ENCODE measurements at places on chromosomes 3 and 15. TPM values are rescaled to one million over a fixed set of nuclear protein-coding genes. Genes with fewer than 3 reads are reported as not detected.

Gene GOLGA6L4
- 0.08 TPM for total RNA-seq

Gene OSTN
- total RNA-seq, result not detected

Gene ARHGEF26
- 2.0 TPM for total RNA-seq

Gene C2CD4A
- not detected for total RNA-seq

Gene SLC24A5
- total RNA-seq, result not detected

Gene RASGRF1
- total RNA-seq, result not detected

Gene MYZAP
- not detected for total RNA-seq

Gene ECE2
- not detected for total RNA-seq

Gene CASR
- not detected for total RNA-seq

Gene CACNA1D
- 1.9 TPM for total RNA-seq

Gene WWTR1
- 205 TPM for total RNA-seq

Gene TF
- 4.0 TPM for total RNA-seq

Gene GPR62
- total RNA-seq, result not detected

Gene FGF12
- total RNA-seq, result 0.08 TPM

Gene TMEM207
- not detected for total RNA-seq

Gene GASK1A
- total RNA-seq, result 0.63 TPM

Gene CLEC3B
- total RNA-seq, result 10.5 TPM

Gene PLIN1
- total RNA-seq, result 0.41 TPM

Gene DNAH12
- 0.09 TPM for total RNA-seq

Gene THSD4
- total RNA-seq, result 50.9 TPM

Gene C15orf62
- total RNA-seq, result 0.57 TPM

Gene LEKR1
- total RNA-seq, result 0.81 TPM

Gene HYAL1
- 0.90 TPM for total RNA-seq

Gene CCDC54
- total RNA-seq, result not detected

Gene NANOGP8
- not detected for total RNA-seq

Gene C3orf52
- 10.7 TPM for total RNA-seq

Gene CD86
- total RNA-seq, result not detected

Gene MRPS11
- total RNA-seq, result 28.8 TPM

Gene DUOXA1
- total RNA-seq, result 0.36 TPM

Gene C3orf49
- total RNA-seq, result not detected

Gene CCDC33
- not detected for total RNA-seq

Gene SPATA12
- not detected for total RNA-seq

Gene EBLN2
- total RNA-seq, result 5.8 TPM

Gene CEMIP
- 249 TPM for total RNA-seq

Gene KNG1
- total RNA-seq, result not detected

Gene APOD
- total RNA-seq, result 2.9 TPM

Gene ABHD10
- total RNA-seq, result 12.2 TPM

Gene ROPN1
- not detected for total RNA-seq

Gene NLGN1
- 6.1 TPM for total RNA-seq
